ENCODE measurements at places on chromosomes 11 and 22.

GRCh38 chr22:47153854-47154525 lies 391.5 kb downstream of the TBC1D22A start:
- DNase-seq = no peak

- no peak for DNase-seq
Measured at GRCh38 chr11:48034926-48035871, 54.8 kb downstream of the PTPRJ start.

GRCh38 chr22:33221568-33221967 lies 163.4 kb upstream of the SYN3 start:
- DNase-seq = no peak

DNA sequence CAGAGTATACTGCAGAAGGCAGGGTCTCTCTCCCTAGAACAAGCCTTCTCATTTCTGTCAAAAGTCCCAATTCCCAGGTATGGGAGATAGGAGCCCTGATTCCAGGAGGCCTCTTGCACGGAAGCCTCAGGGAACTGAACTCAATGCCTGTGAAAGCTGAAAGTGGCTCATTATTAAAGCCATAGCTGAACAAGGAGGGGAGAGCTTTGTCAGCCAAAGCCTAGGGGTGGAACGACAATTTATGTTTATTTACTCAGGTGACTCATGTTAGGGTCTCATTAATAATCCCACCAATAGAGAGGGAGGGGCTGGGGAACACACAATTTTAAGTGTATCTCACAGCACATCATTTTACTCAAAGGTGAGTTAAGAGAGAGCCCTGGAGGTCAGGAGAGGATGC lies 44.9 kb downstream of the DSCAML1 start:
- no peak for DNase-seq

- DNase-seq = no peak
Measured at GRCh38 chr11:86787018-86787536, 13.3 kb upstream of the PRSS23 start.

- DNase-seq = no peak
Measured at GRCh38 chr11:41189701-41190436, 269.6 kb downstream of the LRRC4C start.

DNA sequence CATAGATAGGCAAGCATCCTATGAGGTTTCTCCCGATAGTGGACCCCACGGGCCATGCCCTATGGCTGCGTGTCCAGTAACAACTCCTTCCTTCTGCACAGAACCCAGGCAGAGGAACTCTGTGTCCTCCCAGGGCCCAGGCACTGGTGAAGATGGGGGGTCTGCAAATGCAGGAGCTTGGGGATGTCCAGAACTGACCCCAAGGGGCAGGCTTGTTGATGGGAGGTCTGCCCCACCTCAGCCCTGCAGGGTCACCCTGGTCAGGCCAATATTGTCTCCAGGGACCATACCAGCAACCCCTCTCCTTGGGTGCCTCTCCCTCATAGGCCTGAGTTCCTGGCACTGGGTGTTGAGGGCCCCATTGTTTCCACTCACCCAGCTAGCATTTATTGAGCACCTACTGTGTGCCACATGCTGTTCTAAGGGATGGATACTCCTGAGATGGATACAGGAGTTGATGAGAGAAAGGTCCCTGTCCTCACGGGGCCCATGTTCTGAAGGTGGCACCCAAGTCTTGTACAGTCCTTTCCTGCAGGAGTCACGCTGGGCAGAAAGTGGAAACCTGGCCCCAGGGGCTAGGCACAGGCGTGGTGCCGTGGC lies 26.3 kb upstream of the TXNRD2 start:
- no peak for DNase-seq

DNA sequence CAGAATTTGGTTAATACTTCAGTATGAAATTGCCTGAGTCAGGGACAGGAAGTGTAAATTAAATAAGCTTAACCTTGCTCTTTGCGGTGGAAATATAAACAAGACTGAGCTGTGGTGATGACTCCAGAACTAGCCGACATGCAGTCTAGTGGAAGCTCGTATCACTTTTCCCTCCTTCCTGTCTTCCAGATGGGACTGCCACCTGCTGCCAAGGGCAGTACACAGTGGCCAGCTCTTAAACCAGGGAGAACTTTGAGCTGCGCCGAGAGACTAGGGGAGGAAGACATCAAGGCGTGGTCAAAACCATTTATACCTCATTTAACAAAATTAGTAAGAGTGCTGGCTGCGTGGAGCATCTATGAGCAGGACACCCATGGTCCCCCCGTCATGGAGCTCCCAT lies 31.3 kb upstream of the CTTN start:
- DNase-seq = no peak

- DNase-seq = no peak
Measured at GRCh38 chr11:2262301-2263070, 7.9 kb downstream of the ASCL2 start.

- DNase-seq = no peak
Measured at GRCh38 chr11:134589129-134589528, 177.1 kb upstream of the B3GAT1 start.

- no peak for DNase-seq
Measured at GRCh38 chr22:29108137-29108536, 35.3 kb downstream of the KREMEN1 start.

DNA sequence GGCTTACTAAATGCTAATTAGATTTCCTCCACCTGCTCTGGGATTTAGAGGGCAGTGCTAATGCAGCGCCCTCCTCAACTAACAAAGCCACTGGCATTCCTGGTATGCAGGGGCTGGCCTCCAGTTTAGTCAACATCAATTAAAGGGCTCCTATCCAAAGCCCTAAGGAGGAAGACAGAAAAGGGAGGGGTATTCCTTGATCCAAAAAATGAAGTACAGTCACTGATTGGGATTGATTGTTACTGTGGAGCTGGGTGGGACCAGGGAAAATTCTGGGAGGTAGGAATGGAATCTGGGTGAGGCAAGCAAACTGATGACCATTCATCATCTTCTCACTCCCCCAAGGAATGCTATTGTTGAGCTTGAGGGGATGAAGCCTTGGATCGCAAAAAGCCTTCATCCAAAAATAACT lies 52.2 kb downstream of the GAB2 start:
- no peak for DNase-seq

DNA sequence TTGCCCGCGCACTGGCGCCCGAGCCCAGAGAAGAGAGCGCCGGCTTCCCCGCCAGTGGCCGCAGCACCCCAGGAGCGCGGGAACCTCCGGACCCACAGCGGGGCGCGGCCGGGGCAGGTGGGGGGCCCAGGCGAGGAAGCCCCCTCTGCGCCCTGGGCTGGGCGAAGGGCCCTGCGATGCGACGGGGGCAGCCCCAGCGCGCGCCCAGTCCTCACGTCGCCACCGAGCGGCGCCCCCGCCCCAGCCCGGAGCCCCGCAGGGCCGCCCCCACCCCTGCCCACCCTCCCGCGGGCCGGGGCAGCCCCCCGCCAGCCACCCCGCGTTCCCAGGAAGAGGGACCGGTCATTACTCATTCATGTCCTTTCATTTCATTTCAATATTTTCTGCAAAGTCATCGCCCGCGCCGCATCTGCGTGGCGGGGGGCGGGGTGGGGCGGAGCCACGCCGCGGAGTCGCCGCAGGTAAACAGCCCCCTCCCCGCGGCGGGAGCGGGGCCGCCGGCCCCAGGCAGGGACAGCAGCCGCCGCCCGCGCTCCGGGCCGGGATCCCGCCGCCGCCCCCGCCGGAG lies 673 bp upstream of the PANX2 start:
- no peak for DNase-seq

DNA sequence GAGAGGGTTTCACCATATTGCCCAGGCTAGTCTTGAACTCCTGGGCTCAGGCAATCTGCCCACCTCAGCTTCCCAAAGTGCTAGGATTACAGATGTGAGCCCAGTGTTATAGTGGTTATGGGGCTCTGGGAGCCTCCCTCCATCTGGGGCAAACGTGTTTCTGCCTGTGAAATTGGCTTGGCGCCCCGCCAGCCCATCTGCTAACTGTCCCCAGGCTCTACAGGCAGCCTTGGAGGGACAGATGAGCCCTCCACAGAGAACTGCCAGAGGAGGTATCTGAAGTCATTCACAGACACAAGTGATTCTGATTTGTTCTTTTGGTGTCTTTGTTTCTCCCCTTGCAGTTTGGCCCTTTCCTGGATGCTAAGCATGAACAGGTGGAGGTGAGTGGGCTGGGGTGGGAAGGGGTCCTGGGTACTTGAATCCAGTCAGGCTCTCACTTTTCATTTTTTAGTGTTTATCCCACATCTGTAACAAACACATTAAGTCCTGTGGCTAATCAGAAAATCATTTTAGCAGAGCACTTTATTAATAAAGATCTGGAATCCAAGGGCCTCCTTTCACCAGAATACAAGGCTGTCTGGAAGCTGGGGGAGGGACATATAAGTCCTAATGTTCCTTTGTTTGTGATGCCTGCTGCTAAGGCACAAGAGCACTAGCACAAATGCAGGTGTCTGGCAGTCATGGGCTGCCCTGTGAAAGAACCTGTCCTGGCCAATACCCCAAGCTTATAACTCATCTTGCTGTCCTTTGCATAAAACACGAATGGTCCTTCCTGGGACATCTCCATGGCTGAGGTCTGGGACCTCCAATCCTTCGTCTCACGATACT lies 25.7 kb upstream of the CDC42EP2 start:
- peak; percentile 92 for DNase-seq

GRCh38 chr11:69213964-69214363 lies 58.2 kb downstream of the SMIM38 start:
- DNase-seq = no peak

DNA sequence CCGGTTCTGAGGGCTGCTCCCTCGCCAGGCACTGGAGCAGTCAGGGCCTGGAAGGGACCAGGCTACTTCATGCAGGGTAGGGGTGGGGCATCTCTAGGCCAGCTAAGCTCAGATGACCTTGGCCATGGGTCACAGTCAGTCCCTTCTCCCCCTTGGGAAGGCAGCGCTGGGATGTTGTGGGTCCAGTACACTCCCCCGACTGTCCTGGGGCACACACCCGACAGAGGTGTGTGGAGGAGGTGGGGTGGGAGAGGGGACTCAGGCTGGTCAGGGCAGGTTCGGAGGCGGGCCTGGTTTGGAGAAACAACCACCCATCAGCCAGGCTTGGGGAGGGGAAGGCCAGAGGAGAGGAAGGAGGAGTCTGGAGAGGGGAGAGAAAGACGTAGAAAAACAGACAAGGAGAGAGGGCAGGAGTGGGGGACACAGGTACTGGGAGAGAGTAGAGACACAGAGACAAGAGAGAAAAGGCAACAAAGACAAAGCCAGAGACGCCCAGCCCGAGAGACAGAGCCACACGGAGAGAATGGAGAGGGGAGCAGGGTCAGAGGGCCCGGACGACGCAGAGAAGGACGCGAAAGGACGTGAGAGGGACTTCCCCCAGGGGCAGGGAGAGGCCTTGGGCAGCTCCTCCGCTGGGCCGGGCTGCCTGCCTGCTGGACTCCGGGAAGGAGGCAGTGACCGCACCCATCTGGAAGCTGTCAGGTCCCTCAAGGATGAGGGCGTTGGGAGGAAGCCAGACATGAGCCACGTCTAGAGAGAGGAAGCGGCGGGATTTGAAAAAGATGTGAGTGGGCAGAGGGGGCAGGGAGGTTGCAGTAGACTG lies 30.6 kb upstream of the TSKU start:
- no peak for DNase-seq

GRCh38 chr11:86849679-86850078 lies 49.3 kb downstream of the PRSS23 start:
- DNase-seq = no peak

- DNase-seq = no peak
Measured at GRCh38 chr11:104001561-104002056, 34.8 kb upstream of the DDI1 start.

DNA sequence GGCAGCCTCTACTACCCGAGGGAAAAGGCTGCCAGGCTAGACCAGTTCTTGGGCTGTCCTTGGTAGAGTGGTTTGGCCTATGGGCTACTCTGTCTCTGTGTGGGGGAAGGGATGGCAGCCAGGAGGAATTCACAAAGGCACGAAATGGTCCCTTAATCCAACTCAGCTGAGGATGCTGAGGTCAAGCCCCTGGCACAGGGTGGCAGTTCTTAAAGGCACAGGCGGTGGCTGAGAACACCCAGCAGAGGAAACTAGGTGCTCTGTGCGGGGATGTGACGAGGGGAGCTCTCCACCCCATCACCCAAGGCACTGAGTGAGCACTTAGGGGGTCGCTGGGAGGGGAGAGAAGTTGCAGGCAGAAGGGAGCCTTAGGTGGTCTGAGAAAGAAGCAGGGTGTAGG lies at the start of gene MFRP:
MFRP (minus strand) TSS at position 101 of the 400 bp plus-strand sequence. CDS start 192 bp downstream, outside the sequence.
- no peak for DNase-seq

GRCh38 chr11:66970807-66971442 lies 4.2 kb upstream of the C11orf86 start:
- no peak for DNase-seq

DNA sequence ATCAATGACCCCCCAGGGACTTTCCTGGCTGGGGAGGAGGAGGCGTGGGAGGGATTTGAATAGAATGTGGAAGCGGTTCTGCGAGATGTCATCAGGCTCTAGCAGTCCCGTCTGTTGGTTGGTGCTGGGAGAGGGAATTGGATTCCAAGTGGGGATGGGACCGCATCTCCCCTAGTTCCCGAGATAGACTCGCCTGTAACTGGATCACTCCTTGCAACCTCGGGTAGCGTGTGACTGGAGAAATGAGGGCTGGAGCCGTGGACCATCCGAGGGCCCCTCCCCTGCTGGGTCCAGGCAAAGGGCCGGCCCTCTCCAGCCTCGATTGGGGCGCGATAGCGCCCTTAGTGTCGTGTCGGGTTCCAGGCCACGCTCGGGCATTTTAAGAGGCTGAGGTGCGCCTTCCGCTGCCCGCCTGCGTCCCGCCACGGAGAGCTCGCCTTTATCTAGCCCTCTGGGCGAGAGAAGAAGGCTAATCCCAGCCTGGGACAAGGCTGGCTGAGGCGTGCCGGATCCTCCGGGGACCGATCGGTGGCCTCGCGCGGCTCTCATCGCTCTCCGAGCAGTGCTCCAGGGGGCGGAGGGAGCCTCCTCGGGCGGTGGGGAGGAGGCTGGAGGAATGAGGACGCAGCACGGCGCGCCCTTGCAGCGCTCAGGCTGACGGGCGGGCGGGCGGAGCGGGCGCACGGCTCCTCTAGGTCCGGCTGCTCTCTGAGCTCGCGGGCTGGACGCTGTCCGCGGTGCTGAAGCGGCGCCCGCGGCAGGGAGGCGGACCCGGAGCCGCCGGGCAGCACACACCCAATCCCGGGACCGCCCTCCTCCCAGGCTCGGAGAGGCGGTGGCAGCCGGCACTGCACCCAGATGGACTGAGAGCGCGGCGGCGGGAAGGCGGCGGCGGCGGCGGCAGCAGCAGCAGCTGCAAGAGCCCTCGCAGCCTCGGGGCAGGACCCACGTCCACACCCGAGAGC lies 107.8 kb downstream of the OSBP2 start:
- DNase-seq = peak; percentile 47

GRCh38 chr22:47407461-47408025 lies 645.1 kb downstream of the TBC1D22A start:
- DNase-seq = no peak
